Posterior vena cava (tissue), 2 donors: ENCODE measurements at places on chromosomes 1 and 21. TPM values are rescaled to one million over a fixed set of nuclear protein-coding genes. Genes with fewer than 3 reads are reported as not detected.

- DNase-seq, result no peak
Observed at GRCh38 chr1:87265786-87266185, 62.9 kb upstream of the LMO4 start.

RNU1-1 gene
- total RNA-seq, result 18,986 TPM

GRCh38 chr1:17550729-17551584, 11.5 kb downstream of the ARHGEF10L start:
- DNase-seq, result no peak

- DNase-seq, result no peak
Observed at GRCh38 chr1:46087891-46088290, 44.5 kb downstream of the PIK3R3 start.

GRCh38 chr1:201562257-201562656, 23.3 kb downstream of the NAV1 start:
- no peak for DNase-seq

GRCh38 chr1:113540335-113540734, 150.0 kb downstream of the MAGI3 start:
- DNase-seq, result no peak

- DNase-seq, result peak; percentile 44
Observed at GRCh38 chr1:180267761-180268555, 37.9 kb downstream of the LHX4 start.

GRCh38 chr1:243554686-243555085, 295.4 kb downstream of the AKT3 start:
- no peak for DNase-seq

ECM1 gene
- 51.9 TPM for total RNA-seq

- DNase-seq, result no peak
Observed at GRCh38 chr21:36015045-36015444, 45.3 kb downstream of the SETD4 start.
